ENCODE measurements at places on chromosomes 3 and 15.

GRCh38 chr3:114447545-114447944 is 153.7 kb downstream of the TIGIT start:
- no peak for DNase-seq

DNA sequence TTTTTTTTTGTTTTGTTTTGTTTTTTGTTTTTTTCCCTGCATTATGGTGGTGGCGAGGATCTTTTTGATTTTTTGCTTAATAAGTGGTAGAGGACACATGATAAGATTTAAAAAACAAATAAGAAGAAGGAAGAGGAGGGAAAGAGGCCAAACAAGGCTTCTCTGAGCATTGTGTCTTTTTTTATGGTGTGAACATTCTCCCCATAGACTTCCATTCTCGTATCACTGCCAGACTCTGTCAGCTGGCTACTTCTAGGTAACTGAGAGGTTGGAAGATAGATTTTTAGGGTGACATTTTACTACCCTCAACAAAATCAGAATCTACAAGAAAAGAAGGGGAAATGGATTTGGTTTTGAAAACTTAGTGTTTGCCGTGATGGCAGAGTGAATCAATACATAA is 3.8 kb downstream of the NLGN1 start:
- DNase-seq, result no peak

DNA sequence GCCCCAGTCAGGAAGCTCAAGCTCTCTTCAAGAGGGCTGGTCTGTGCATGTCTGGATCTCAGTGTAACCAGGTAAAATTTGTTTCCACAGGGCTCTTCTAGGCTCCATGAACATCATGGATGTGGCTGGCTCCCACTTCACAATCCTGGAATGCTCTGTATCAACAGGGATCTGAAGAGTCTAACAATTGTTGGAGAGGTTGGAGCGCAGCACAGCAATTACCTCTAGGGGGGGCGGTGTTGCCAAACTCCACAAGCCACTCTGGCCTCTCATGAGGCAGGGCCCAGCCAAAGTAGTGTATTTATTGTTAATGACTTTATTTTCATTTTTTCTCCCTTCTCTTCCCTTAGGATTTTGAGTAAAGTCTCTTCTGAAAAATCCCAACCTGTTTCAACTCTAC is 6.1 kb upstream of the EIF2B5 start:
- peak; percentile 38 for DNase-seq

GRCh38 chr3:123764647-123765046 is 119.5 kb downstream of the MYLK start:
- DNase-seq, result no peak

DNA sequence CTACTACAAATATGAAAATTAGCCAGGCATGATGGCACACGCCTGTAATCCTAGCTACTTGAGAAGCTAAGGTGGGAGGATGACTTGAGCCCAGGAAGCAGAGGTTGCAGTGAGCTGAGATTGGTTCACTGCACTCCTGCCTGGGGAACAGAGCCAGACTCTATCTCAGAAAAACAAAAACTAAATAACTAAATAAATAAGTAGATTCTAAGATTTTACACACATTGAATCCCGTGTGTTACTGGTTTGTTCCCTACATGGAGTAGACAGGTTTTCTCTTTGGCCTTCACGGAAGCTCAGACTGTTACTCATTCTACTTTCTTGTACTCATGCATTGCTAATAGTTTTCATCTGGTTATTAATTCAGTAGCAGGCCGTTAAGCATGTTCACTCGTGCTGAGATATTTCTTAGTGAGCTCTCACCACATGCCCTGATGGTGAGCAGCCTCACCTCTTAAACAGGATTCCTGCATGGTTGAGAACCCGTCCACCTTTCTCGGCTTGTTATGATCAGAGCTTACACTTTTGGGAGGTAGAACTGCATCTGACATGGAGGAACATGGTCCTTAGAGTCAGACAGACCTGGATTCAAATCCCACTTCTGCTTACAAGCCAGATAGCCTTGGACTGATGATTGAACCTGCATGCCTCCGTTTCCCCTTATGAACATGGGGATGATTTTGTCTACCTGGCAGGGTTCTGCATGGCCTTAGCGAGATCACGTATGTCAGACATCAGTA is 49.1 kb downstream of the CMTM7 start:
- DNase-seq, result no peak

DNA sequence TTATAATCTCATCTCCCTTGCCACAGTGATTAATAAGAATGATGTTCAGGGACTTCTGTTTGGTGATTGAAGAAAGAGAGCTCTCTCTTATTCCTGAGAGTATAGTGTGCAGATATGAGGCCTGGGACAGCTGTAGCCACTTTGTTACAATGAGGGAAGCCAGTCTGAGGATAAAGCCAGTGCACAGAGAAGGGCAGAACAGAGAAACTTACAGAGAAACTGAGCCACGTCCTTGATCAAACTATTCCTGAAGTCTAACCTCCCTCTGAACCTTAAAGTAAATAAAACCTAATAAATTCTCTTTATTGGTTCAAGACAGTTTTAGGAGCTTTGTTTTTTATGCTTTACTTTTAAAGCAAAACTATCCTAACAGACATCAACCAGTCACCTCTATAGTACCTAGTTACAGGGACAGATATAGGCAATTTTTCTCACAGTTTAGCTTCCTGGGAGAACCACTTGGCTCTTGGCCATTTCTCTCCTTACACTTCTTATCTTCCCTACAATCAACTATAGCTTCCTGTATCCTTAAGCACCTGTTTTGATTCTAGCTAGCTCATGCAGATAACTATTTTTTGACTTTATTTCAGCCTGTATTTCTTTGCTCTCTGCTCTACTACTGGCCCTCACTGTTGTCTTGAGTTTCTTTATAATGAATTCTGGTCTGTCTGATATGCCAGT is 284.4 kb downstream of the SHQ1 start:
- DNase-seq, result no peak

DNA sequence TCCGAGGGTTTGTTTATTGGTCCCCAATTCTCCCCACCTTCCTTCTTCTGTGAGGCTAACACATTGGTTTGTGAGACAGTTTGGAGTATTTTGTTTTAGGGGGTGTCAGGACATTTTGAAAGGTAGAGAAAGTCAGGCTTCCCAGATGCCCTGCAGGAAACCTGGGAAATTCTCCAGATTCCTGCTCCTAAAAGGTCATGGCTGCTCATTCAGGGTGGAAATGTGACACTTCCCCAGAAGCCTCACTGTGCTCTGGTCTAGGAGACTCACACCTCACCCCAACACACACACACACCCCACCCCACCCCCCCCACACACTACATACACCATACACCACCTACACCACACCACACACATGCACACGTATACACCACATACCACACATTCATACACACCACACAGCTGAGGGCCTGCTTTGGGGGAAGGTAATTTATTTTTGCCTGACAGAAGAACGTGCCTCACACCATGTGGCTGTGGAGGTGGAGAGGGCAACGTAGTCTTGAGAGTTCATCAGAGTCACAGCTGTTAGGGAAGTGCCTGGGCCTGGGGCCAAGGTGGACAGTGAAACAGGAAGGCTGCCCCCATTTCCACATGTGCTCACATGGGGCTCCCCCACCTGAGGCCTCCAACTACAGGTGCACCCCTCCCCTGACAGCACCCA is 40.4 kb upstream of the LIMD1 start:
- peak; percentile 7 for DNase-seq

Data from NCI-H226 (cell line).